ENCODE measurements at places on chromosomes 12 and 14.

GRCh38 chr12:124153392-124153791 is 141.5 kb upstream of the RFLNA start:
- H3K36me3 ChIP-seq = no peaks in the 10 kb centered on the region
- no peaks in the 10 kb centered on the region for H3K27me3 ChIP-seq
- H3K27ac ChIP-seq = no peak overlapping the region
- H3K4me1 ChIP-seq = no peaks in the 10 kb centered on the region

GRCh38 chr14:58844544-58844943 is 206.8 kb downstream of the DACT1 start:
- H3K36me3 ChIP-seq = no peaks in the 10 kb centered on the region
- H3K27ac ChIP-seq = no peak overlapping the region
- no peak for DNase-seq
- H3K4me3 ChIP-seq = no peak overlapping the region

DNA sequence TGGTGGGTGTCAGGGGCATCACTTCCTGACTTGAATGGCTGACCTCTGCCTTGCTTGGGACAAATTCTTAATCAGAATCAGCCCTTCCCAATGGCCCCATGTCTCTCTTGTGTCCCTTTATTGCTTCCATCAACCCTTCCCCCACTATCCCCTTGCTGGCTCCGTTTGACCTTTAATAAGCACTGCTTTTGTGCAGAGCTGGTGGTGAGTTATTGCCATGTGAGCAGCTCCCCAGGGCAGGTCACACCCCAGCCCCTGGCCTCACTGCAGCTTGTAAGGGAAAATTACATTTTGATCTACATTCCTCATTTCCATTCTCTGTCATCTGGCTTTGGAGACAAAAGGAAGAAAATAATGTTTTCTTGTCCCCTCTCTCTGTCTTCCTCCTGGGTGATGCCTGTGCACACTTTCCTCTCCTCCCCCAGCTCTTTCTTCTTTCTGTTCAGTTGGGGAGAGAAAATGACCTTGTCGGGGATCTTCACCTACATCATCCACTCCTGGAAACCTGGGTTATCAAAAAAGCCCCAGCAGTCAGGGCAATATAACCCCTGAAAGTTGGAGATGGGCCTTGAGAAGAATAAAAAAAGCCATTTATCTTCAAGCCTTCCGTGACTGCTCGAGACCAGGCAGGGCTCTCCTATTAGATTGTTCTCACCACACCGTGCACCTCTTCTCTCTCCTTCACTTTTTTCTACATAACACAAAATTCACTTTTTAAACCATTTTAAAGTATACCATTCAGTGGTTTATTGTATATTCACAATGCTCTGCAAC is 100.4 kb upstream of the SRRM4 start:
- H3K4me3 ChIP-seq = no peak overlapping the region
- H3K4me1 ChIP-seq = no peaks in the 10 kb centered on the region
- no peak for DNase-seq
- H3K27ac ChIP-seq = no peak overlapping the region
- H3K36me3 ChIP-seq = no peaks in the 10 kb centered on the region

- no peaks in the 10 kb centered on the region for H3K4me1 ChIP-seq
- H3K27ac ChIP-seq = no peak overlapping the region
- no peaks in the 10 kb centered on the region for H3K36me3 ChIP-seq
- DNase-seq = no peak
Measured at GRCh38 chr14:41505491-41505890, 101.2 kb upstream of the LRFN5 start.

- DNase-seq = no peak
- peaks cover 42% of the 10 kb centered on the region for H3K36me3 ChIP-seq
- peak overlapping the region; percentile 94 for H3K27ac ChIP-seq
Measured at GRCh38 chr12:56300644-56301464, 724 bp upstream of the CS start.

DNA sequence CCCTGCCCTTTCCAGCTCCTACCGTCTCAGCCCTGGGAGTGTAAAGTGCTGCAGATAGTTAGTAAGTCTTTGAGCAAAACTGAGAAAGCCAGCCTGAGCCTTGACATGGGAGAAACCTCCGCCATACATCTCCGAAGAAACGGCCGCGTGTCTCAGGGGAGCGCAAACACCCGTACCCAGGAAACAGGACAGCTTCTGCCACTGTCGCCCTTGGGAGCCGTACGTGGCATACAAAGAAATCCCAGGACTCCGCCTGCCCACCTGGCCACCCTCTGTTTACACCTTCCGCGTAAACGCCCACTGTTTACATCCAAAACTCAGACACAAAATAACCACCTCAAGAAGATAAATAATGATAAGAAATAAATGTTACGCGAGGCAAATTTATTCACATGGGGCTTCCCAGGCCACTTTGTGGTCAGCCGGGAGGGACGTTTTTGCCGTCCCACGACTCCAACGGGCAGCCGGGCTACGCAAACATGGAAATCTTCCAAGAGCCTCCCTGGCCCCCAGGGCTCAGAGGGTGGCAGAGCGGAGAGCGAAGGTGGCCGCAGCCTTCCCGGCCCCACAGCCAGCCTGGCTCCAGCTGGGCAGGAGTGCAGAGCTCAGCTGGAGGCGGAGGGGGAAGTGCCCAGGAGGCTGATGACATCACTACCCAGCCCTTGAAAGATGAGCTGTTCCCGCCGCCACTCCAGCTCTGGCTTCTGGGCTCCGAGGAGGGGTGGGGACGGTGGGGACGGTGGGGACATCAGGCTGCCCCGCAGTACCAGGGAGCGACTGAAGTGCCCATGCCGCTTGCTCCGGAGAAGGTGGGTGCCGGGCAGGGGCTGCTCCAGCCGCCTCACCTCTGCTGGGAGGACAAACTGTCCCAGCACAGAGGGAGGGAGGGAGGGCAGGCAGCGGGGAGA is at the start of gene BDKRB2:
TSS of gene BDKRB2 (plus strand) at position 689 of the 908 bp plus-strand sequence. CDS start 32,269 bp downstream, outside the sequence.
- H3K36me3 ChIP-seq = no peaks in the 10 kb centered on the region
- DNase-seq = no peak
- H3K4me3 ChIP-seq = no peak within 1 kb of the TSS
- peaks cover 4% of the 10 kb centered on the region for H3K4me1 ChIP-seq

DNA sequence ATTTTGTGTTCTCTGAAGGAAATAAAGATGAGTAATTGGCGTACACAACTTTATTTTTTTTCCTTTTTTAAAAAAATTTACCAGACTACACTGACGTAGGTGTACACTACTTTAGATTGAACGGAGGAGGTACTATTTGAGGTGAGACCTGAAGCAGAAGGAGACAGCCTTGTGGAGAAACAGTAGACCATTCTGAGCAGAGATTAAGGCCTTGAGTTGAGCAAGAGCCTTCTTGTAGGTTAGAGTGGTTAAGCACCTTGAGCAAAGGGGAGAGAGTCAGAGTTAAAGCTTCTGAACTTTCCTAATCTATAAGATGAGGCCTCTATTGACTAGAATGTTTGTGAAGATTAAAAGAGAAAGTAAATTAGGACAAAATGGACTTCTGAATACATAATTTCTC is 2.5 kb downstream of the LEMD3 start:
- peaks cover 2% of the 10 kb centered on the region for H3K27me3 ChIP-seq
- peak overlapping the region; percentile 78 for H3K4me3 ChIP-seq
- no peak overlapping the region for H3K27ac ChIP-seq
- H3K36me3 ChIP-seq = peaks cover 25% of the 10 kb centered on the region

- H3K36me3 ChIP-seq = no peaks in the 10 kb centered on the region
- no peak overlapping the region for H3K4me3 ChIP-seq
- H3K27me3 ChIP-seq = peaks cover 21% of the 10 kb centered on the region
- DNase-seq = no peak
- no peaks in the 10 kb centered on the region for H3K4me1 ChIP-seq
- H3K27ac ChIP-seq = no peak overlapping the region
Measured at GRCh38 chr14:76836029-76836630, 9.9 kb downstream of the LRRC74A start.

GRCh38 chr12:42985506-42985905 is 396.0 kb upstream of the PRICKLE1 start:
- H3K36me3 ChIP-seq = no peaks in the 10 kb centered on the region
- no peak for DNase-seq
- no peaks in the 10 kb centered on the region for H3K4me1 ChIP-seq
- no peaks in the 10 kb centered on the region for H3K27me3 ChIP-seq
- H3K27ac ChIP-seq = no peak overlapping the region

DNA sequence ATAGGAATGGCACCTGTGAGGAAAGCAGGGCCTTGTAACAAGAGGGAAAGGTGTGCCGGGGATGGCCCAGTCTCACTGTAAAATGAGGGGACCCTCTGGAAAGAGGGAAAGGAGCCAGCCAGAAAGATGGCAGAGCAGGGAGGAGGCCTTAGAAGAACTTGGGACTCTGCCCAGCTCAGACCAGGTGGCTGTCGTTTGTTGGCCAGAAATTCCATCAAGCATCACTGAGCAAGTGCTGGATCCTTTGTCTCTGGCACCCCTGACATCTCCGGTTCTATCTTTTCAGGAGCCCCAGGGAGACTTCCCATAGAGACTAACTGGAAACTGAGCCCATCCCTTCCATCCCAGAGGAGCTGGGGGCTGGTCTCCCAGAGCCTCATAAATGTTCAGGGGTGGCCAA is 43.3 kb downstream of the DEGS2 start:
- no peak overlapping the region for H3K4me3 ChIP-seq
- no peaks in the 10 kb centered on the region for H3K27me3 ChIP-seq
- H3K4me1 ChIP-seq = peaks cover 23% of the 10 kb centered on the region
- no peak overlapping the region for H3K27ac ChIP-seq
- H3K36me3 ChIP-seq = peaks cover 67% of the 10 kb centered on the region
- no peak for DNase-seq

DNA sequence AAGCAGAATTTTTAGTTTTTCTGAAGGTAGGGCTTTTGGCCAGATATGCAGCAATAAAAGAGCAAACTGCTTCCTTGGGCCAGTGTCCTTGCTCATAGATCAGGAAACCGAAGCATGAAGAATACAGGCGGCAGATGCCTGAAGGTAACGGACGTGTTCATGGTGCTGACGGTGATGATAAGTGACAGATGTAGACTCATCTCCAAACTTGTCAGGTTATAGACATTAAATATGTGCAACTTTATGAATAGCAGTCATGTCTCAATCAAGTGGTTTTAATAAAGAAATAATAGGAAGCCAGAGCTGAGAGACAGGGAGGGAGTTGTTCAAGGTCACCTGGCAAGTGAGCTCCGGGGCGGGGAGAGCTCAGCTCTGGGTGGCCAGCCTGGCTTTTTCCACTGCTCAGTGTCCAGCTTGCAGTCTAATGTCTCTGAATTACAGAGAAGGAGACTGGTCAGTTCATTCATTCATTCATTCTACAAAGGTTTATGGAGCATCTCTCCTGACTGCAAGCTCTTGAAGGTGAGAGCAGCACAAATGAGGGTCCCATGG is 1.0 kb downstream of the SERPINA5 start:
- DNase-seq = no peak
- no peak overlapping the region for H3K27ac ChIP-seq
- H3K4me1 ChIP-seq = no peaks in the 10 kb centered on the region
- no peak overlapping the region for H3K4me3 ChIP-seq
- H3K27me3 ChIP-seq = no peaks in the 10 kb centered on the region
- no peaks in the 10 kb centered on the region for H3K36me3 ChIP-seq

Measured in activated T-helper 2 cell treated with anti-CD3 and anti-CD28 coated beads, Interferon-gamma antibody, Interleukin-2, Interleukin-4, amounts not matched to agents 10 μg/mL and 5 μg/mL and 100 μg/mL, durations not matched to agents 14 hours and 24 hours and 36 hours (primary cell).